Frontal cortex (tissue), 4 donors: ENCODE measurements at places on chromosomes 5 and 9. TPM values are rescaled to one million over a fixed set of nuclear protein-coding genes. Genes with fewer than 3 reads are reported as not detected.

The MCIDAS gene
- not detected for total RNA-seq

GRCh38 chr5:32280656-32281081 is 32.1 kb downstream of the MTMR12 start:
- DNase-seq = no peak

The ANKRD20A1 gene
- 6.5 TPM for total RNA-seq

- DNase-seq = no peak
Observed at GRCh38 chr9:101897196-101897595, 158.7 kb upstream of the GRIN3A start.

- no peak for DNase-seq
Observed at GRCh38 chr9:16484180-16484579, 386.3 kb downstream of the BNC2 start.

The ADAMTSL2 gene
- total RNA-seq = 2.4 TPM

The C5orf58 gene
- not detected for total RNA-seq

The PRRX2 gene
- not detected for total RNA-seq

The ACTL7B gene
- not detected for total RNA-seq

DNA sequence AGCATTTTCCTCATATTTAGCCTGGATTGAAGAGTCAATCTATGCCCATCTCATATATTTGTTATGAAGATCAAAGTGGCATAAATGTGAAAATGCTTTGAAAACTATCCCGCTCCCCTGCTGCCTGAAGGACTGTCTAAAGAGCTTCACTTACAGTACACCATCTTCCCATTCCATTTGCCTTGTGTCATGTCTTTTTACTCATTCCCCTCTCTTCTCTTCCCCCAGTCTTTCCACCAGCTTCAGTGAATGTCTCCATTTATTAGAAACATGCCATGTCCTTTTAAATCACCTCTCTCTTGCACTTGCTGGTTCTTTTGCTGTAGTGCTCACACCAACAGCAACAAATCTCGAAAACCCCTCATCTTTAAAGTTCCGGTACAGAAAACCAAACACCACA is 192.7 kb upstream of the SGCD start:
- DNase-seq = no peak

The CKMT2 gene
- 0.82 TPM for total RNA-seq

The ZER1 gene
- total RNA-seq = 20.4 TPM

The PTPN3 gene
- total RNA-seq = 3.3 TPM

GRCh38 chr5:145509336-145510136 is 325.6 kb downstream of the PRELID2 start:
- no peak for DNase-seq

GRCh38 chr5:95591490-95591901 is 28.4 kb upstream of the GPR150 start:
- no peak for DNase-seq

GRCh38 chr5:23139338-23140171 is 286.4 kb upstream of the CDH12 start:
- DNase-seq = no peak

The KIF27 gene
- total RNA-seq = 15.1 TPM

The NR2F1 gene
- total RNA-seq = 53.8 TPM

DNA sequence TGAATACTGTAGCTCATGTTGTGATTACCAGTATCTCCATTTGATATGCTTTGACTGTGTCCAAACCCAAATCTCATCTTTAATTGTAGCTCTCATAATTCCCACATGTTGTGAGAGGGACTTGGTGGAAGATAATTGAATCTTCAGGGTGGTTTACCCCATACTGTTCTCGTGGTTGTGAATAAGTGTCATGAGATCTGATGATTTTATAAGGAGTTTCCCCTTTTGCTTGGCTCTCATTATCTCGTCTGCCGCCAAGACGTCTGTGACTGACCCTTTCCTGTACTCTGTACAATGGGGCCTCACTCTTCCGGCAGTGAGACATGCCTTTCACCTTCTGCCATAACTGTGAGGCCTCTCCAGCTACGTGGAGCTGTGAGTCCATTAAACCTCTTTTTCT is 59.3 kb downstream of the TRIO start:
- no peak for DNase-seq

The PAIP2 gene
- 113 TPM for total RNA-seq

The BAAT gene
- under 0.01 TPM for total RNA-seq

GRCh38 chr9:68925175-68925574 is 88.7 kb downstream of the PRKACG start:
- DNase-seq = no peak

The ERCC6L2 gene
- total RNA-seq = 144 TPM

The CDC25C gene
- total RNA-seq = 2.4 TPM

DNA sequence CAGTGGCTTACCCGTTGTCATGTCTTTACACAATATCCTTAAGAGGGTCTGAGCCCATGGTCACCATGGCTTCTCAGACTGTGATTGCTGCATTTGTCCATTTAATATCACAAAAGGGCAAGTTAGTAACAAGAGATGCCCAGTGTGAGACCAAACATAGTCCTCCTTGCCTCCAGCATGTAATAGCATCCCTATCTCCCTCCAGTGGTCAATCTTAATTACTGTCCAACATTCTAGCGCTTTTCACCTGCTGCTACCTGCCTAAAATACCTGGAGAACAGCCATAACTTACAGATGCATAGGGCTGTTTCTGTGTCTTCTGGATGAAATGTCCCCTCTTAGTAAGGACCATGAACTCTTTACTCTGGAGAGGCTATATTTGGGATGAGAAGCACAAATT is 267.2 kb upstream of the DAB2 start:
- no peak for DNase-seq

GRCh38 chr9:89480825-89481537 is 16.9 kb downstream of the SEMA4D start:
- no peak for DNase-seq

- DNase-seq = no peak
Observed at GRCh38 chr5:84378961-84379360, 5.7 kb downstream of the EDIL3 start.

GRCh38 chr5:171945066-171945465 is 61.4 kb downstream of the FBXW11 start:
- no peak for DNase-seq

The ADAMTS16 gene
- 3.7 TPM for total RNA-seq

The MARCOL gene
- not detected for total RNA-seq

DNA sequence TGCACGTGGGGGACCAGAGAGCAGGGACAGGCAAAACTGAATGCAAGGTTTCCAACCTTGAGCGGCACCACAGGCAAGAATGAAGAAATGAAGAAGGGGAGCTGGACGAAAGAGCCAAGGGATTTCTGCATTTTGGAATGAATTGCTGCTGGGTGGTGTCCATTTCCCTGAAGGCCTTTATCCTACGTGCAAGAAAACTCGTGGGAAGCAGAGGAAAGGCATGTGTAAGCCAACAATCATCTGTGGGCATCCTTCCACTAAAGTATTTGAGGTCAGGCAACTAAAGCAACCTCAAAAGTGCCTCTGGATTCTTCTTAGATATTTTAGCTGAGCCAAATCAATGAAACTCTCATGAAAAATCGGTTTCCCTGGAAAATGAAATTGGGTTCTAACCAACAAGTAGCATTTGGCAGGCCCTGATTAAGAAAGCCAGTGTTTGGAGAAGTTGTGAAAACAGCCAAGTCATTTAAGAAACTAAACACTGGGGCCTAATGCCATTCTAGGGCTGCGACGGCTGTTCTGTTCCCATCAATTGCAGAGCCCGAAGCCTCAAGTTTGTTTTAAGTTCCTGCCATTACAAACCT is 4.7 kb upstream of the TGFBI start:
- DNase-seq = no peak
